Right ventricle myocardium superior (tissue), 1 donor: ENCODE measurements at places on chromosomes 6 and 20.

- DNase-seq = no peak
These were observed 3.4 kb downstream of the PRELID3B start for GRCh38 chr20:59039233-59039632.

DNA sequence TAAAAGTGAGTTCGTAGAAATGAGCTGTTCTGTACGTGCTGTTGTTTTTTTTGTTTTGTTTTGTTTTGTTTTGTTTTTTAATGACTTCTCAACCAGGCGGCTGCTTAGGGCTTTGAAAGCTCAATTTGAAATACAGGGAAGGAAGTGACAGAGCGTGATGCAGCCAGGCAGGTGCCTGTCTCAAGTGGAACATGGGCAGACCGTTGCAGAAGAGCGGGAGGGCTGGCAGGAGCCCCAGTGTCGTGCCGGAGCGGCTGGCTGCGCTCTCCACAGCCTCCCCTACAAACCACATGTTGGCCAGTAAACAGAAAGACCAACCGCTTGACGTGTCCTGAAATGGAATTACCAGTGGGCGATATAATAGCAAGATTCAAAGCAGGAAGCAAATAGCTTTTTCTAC lies 164.9 kb upstream of the RREB1 start:
- DNase-seq = peak; percentile 78

- no peak for DNase-seq
These were observed 210.9 kb downstream of the TINAG start for GRCh38 chr6:54519161-54519560.

- DNase-seq = no peak
These were observed 88.1 kb downstream of the FOXC1 start for GRCh38 chr6:1697688-1698351.

DNA sequence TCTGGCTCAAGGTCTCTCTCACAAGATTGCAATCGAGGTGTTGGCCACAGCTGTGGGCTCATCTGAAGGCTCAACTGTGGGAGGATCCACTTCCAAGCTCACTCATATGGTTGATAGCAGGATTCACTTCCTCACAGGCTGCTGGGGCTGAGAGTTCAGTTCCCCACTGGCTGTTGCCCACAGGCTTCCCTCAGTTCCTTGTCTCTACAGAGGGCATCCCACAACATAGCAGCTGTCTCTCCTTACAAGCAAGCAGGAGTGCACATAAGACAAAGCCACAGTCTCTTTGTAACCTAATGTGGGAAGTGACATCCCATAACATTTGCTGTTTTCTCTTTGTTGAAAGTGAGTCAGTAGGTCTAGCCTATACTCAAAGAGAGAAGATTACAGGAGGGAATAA lies 14.0 kb downstream of the SPATS1 start:
- no peak for DNase-seq

DNA sequence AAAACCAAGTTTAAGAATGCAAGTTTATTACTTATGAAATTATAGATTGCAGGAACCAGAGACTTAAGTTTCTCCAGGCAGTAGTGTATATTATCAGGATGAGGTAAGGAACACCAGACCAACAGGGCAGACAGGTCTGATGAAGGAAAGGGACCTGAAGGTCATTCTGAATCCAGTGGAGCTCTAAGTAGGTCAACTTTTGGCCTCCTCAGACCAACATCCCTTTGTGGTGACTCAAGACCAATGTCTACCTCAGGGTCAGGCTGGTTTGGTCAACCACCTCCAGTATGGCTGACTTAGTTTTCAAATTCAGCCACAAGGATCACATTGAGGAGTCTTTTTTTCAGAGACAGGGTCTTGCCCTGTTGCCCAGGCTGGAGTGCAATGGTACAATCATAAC lies 38.7 kb upstream of the TFAP2A start:
- DNase-seq = no peak

GRCh38 chr6:134686071-134686470 lies 263.8 kb downstream of the ALDH8A1 start:
- no peak for DNase-seq

DNA sequence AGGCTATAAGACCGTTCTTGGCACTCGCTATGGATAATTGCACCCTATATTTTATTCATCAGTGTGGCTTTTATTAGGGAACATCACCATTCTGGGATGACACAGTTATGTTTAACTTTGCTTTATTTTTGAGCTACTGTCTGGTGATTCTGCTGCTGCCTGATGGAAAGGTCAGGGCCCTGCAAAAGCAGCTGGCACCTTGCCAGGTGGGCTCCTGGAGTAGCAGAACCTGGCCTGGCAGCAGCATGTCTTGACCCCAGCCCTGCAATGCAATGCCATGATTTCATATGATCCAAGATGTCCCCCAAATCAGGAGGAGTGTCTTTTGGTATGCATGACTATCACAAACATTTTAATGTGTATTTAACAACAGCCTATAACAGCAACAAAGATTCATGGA lies 228.4 kb upstream of the RSPO3 start:
- DNase-seq = peak; percentile 30

- no peak for DNase-seq
These were observed 45.2 kb downstream of the DPPA5 start for GRCh38 chr6:73308712-73309534.

- no peak for DNase-seq
These were observed 33.5 kb upstream of the LRFN2 start for GRCh38 chr6:40620574-40621240.

GRCh38 chr6:32105433-32105832 lies 3.7 kb downstream of the TNXB start:
- DNase-seq = no peak

- DNase-seq = no peak
These were observed 232.6 kb downstream of the TMEM242 start for GRCh38 chr6:157090736-157091135.

DNA sequence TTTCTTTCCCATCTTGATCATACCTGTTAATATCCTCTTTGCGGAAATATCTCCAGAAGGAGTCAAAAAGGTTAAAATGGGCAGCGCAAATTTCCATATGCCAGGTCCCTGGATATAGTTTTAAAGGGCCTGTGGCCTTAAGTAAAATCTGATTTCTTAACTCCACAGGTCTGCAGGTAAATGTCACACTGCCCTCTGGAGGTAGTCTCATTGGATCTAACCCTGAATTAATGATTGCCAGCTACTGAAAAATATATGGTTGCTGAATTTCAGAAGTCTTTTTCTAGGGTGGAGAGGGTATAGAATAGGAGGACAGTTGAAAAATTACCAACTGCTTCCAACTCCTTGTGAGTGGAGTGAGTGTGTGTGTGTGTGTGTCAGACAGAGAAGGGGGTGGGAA lies 8.5 kb downstream of the MOXD1 start:
- no peak for DNase-seq

DNA sequence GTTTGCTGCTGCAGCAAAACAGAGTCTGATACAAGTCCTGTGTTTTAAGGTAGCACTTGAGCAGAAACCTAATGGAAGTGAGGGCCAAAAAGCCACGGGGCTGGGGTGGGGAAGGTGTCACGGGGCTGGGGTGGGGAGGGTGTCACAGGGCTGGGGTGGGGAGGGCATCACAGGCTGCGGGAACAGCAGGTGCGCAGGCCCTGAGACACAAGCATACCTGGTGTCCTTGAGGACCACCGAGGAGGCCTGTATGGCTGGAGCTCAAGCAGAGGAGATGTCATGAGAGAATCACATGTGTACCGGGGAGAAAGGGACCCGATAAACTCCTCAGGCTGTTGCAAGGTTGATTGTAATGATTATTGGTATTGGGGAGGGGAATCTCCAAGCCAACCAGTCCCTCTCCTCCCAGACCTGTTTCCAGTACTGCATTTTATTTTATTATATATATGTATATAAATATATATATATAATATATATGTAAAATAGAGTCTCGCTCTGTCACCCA lies 13.6 kb upstream of the SPO11 start:
- DNase-seq = no peak

DNA sequence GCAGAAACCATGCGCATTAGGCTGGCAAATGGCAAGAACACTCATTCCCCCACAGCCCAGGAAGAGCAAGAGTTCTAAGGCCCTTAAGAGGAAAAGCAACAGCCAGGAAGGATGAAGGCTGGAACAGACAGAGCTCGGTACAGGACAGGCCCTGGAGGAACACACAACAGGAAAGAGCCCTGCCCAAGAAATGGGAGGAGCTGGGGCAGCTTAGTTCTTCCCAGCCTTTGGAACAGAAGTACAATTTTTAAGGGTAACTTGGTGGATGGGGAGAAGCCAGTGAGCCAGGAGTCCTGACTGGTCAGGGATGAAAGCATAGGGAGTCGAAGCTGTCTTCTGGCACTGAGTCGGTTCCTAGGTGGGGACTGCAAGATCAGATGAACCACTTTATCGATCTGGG lies 32.4 kb downstream of the OR2B2 start:
- no peak for DNase-seq

DNA sequence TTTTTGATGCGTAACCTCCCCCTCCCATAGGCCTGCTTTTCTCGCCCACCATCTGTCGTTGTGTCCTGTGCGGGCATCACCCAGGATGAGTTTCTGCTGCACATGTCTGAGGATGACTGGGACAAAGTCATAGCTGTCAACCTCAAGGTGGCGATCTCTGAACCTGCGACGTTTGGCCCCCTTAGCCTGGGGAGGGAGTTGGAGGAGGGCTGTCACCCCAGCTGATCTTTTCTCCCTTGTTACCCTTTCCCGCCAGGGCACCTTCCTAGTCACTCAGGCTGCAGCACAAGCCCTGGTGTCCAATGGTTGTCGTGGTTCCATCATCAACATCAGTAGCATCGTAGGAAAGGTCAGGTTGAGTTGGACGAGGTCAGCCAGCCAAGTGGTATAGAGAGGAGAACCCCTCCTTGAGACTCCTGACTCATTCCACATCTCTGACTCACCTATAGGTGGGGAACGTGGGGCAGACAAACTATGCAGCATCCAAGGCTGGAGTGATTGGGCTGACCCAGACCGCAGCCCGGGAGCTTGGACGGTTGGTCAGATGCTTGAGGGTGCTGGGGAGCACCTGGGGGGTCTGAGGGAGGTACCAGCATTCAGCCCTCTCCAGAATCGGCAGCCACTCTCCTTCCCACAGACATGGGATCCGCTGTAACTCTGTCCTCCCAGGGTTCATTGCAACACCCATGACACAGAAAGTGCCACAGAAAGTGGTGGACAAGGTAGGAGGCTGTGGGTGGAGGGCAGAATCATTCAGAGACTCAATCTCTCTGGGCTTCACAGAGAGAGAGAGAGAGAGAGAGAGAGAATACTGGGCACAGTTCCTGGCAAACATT lies 954 bp downstream of the HSD17B8 start:
- DNase-seq = no peak

DNA sequence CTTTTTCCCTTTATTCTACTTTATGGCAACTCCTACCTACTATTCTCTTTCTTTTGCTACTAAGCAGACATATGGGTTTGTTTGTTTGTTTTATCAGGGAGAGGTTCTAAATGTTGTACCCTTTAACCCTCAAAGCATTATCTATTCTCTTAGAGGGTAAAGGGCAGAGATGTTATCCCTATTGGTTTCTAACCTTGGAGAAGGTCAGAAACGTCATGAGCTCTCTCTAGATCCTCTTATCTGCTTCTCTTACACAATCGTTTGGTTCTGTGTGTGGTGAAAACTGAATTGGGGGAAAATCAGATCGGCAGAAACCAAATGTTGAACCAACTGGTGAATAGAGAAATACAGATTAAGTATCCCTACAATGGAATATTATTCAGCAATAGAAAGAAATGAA lies 6.4 kb upstream of the MPC1 start:
- no peak for DNase-seq

DNA sequence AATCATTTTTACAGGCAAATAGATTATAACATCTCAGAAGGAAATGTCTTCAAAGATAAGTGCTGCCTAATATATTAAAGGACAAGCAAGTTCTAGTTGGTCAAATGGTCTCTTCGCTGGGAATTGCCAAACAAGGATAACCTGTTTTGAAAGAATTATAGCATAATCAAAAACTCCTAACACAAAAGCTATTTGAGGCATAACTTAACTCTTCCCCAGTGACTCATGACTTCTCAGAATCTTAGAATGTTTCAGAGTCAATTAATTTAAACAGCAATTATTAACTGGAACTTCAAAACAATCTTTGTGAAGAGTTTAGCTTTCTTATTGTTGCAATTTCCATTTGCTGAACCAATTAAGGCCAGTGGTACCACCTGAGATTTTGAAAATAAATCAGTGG lies 126.6 kb downstream of the MTFR2 start:
- no peak for DNase-seq
